8988T (cell line): ENCODE measurements at places on chromosomes 2 and 18.

DNA sequence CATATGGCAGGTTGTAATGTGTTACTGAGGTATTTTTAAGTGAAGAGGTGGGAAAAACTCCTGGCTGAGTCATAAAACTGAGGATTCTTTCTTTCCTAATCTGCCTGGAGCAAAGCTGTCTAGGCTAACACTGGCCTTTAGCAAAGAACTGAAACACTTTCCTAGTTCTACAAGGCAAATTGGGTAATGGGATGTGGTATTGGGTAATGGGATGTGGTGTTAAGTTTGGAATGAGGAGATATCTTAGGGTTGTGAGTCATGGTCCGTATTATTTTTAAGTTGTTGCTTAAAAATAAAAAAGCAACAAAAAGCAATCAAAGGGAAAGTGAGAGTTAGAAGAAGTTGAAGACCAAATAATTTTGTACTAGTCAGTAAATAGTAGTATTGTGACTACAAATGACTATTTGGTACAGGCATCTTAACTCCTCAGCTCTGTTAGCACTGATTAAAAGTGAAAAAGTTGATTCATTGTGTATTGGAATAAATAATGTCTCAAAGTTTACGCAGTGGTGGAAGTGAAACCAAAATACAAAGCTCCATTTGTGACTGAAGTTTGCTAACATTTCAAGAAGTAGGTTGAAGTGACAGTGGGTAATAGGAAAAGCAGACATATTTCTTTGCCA is 216.8 kb downstream of the CAMKMT start:
- no peak for DNase-seq

DNA sequence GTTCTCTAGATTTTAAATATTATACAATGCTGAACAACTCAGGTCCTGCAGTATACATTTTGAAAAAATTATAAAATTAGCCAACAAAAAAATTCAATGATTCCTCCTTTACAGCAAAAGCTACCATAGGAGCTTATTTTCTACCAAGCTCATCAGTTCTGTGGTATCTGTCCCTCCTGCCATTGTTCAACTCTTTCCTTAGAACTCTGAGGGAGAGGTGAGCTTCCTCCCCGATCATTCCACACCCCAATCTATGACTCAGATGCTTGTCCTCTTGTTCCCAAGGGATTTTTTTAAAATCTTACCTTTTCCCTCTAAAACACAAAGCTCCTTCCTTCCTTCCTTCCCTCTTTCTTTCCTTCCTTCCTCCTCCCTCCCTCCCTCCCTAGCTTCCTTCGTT is 13.5 kb downstream of the DPP4 start:
- DNase-seq: no peak

GRCh38 chr2:217928324-217929181 is 74.2 kb downstream of the TNS1 start:
- no peak for DNase-seq

- DNase-seq: no peak
Observed at GRCh38 chr18:49164738-49165137, 214.0 kb upstream of the SMAD7 start.

GRCh38 chr2:124323321-124323720 is 298.2 kb downstream of the CNTNAP5 start:
- no peak for DNase-seq

DNA sequence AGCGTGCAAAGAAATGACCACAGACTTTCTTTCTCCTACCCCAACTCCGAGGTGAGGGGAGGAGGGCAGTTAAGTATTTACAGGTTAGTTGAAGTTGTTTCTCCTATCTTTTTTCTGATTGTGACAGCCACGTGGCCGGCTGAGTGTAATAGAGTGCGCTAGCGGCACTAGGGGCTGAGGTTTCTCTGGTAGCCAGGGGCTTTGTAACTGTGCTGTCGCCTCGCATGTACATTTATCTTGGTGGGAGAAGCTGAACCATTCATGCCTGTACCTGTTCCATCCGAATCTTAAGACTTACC is 214.1 kb upstream of the STON1 start:
- no peak for DNase-seq

GRCh38 chr2:25295621-25296020 is 46.1 kb downstream of the DNMT3A start:
- DNase-seq: no peak

GRCh38 chr2:112345030-112346027 is 69.9 kb downstream of the ZC3H6 start:
- DNase-seq: no peak

DNA sequence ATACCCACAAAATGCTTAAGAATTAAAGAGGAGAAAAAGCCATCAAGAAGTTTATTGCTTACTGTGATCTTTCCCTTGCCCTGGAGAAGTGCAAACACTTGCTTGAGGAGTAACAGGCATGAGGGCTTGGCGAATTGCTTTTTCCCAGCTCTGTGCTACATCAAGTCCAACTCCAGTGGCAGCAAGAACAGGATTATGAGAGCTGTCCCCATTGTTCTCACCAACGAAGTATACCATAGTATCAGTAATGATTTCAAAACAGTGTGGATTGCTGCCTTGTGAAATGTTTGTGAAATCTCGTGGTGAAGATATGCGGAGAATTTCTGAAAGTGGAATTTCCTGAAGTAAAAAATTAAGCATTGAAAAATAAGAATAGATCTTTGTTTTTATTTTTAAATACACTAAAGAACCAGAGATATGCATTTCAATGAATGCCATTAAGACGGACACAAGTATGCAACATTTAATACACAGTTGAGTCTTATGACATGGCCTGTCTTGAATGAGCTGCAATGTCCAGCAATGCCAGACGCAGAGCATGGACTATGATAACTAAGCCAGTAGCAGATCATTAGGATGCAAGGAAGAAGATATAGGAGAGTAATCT is 43.0 kb downstream of the NDUFAF7 start:
- DNase-seq: no peak

- DNase-seq: no peak
Observed at GRCh38 chr2:136424112-136424511, 306.2 kb upstream of the CXCR4 start.

- no peak for DNase-seq
Observed at GRCh38 chr18:31197676-31198075, 35.0 kb upstream of the DSC1 start.

DNA sequence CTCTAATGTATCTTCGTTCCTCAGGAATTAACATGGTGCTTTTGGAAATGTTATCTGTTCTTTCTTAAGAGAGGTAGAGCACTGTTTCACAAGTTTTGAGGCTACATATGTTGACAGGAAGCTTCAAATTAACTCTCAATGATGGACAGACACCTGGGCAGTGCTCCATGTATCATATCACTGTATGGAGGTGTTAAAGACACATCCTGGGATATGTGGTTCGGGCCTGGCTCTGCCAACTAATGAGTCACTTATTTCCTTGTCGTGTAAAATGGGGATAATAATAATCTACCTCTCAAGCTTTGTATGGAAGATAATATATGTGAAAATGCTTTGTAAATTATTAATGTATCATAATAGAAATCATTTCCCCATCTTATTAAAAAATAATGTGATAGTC is 90.2 kb downstream of the PARD3B start:
- DNase-seq: no peak

DNA sequence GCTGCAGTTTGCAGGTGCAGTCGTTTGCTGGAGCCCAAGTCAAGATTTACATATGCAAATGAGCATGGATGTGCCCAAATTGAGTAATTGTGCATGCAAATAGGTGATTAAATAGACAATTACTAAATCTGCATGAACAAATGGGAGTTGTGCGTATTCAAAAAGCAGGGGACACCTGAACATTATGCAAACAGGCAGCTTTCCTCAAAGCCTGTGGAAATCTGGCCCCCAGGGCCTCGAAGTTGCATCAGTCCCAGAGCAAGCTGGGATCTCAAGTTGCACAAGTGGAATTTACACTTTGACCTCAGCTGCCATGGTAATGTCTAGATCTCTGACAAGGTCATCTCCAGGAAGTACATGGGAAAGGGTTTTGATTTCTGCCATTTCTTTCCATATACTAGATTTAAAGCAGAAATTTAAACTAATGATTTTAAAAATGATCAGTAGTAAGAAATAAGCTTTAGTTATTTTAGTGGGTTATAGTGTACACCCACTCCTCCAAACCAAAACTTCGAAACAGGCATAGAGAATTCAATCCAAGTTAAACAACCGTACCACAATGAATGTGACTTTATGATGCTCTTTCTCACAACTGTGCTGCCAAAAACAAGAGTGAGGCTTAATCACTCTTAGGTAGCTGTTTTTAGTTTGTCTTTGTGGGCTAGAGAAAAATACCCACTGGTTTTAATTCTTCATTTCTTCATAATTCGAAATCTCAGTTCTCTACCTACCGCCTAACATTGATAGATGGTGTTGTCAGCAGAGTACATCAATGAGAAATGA is 110.7 kb downstream of the RND3 start:
- no peak for DNase-seq

- DNase-seq: no peak
Observed at GRCh38 chr2:231260442-231261208, 62.2 kb downstream of the ARMC9 start.

GRCh38 chr18:987325-988186 is 82.9 kb downstream of the ADCYAP1 start:
- no peak for DNase-seq

GRCh38 chr18:29234751-29235150 is 1057.8 kb upstream of the CDH2 start:
- no peak for DNase-seq

DNA sequence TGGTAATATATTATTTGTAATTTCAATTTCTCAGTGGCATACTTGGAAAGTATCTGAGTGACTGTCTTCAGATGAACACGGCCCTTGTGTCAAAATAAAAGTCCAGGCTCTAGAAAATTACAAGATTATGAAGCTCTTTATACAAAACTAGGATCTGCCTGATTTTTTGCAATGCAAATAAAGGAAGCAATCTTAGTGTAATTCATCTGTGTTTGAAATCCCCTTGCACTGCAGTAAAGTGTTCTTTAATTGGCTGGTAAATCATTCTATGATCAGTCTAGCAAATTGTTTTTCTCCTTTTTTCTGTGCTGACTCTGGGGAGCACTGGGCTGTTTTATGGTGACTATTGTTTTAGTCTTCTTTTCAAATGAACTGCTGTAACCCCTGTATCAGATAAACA is 1039.0 kb downstream of the SOCS6 start:
- DNase-seq: no peak

DNA sequence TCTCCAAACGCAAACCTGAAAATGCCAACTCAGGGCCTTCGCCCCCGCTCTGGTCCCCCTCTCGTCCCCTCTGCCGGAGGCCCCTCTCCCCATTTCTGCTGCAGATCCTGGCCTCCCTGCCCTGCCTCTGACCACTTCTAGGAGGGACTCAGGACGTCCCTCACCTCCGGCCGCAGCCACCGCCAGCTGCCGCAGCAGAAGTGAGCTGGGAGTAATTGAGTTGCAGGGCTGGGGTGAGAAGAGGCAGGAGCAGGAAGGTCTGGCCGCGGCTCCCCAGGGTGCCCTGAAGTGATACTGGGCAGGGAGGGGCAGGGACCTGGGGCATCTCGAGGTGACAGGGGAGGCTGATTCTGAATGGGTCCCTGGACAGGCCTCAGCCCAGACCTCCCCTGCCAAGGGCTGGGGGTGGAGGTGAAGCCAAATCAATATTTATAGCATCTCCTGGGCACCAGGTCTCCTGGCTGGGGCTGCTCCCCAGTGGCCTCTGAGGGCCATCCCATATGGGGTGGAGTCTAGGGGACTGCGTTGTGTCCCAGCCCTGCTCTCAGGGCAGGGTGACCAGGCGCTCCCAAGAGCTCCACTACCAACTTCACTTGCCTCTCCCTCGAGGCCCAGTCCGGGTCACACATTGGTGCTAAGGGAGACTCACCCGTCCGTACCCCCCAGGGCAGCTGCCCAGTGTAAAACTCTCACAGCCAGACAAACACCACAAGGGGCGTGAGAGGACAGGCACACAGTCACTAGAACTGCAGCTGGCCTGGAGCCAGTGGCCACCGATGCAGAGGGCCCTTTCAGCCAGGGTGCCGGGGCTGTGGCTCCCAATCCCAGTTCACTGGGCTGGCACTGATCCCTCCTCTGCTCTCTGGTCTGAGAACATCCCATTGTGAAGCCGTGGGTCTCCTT is 33.0 kb downstream of the KCNIP3 start:
- no peak for DNase-seq

GRCh38 chr2:119371111-119371510 is 4.3 kb downstream of the DBI start:
- DNase-seq: no peak

GRCh38 chr2:174223388-174223787 is 24.9 kb downstream of the OLA1 start:
- DNase-seq: no peak

DNA sequence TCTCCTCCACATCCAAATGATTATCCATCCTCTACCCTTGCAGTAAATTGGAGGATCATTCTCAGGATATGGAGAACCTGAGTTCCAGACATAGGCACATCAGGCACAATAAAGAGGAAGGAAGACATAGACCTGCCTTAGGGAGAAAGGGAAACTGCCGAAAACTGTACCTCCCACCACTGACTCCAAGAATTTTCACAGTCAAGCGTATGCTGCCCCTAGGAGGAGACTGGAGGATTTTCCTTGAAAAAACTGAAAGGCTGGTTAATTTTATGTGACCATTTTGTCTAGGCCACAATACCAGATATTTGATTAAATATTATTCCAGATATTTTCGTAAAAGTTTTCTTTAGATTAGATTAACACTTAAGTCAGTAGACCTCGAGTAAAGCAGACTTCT is 638.5 kb upstream of the PKDCC start:
- DNase-seq: no peak

DNA sequence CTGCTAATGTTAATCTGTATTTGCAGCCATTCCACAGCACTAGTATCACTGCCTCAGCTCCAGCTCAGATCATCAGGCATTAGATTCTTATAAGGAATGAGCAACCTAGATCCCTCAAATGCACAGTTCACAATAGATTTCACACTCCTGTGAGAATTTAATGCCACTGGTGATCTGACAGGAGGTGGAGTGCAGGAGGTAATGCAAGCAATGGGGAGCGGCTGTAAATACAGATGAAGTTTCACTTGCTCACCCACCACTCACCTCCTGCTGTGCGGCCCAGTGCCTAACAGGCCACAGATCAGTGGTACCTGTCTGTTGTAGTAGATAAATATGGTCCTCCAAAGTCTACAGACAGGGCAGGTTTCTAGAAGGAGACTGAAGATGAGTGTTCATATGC is 97.7 kb upstream of the TMEFF2 start:
- DNase-seq: no peak

DNA sequence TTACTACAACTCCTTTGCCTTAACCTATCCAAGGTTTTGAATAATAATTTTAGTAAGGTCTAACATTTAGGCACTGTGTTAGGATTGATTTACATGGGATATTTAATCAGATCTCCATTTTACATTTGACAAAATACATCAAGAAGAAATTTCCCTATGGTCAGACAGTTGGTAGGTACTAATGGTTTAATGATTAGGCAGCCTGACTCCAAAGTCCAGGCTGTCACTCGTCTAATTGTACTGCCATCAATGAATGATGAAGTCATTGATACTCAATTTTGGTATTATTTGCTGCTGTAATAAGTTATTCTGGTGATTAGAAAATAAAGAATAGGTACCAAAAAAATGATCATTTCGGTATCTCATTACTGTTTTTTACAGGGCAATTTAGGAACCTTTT is 14.1 kb downstream of the BBS5 start:
- DNase-seq: no peak

DNA sequence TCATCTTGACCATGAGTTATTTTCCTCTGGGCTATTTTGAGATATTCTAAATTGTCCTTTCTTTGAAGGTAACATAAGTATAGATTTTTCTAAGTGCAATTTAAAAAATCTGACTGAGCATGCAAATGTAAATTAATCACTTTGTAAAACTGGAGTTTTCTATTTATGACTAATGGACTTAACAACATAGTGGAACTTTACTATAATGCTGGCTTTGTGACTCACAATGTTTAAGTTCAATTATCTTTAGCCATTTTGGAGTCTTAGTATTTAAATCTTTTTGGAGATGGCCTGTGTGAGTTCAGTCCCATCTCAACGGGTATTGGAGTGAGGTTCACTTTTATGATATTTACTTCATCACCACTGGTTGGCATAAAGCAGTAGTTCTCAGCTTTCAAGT is 35.2 kb upstream of the NOSTRIN start:
- no peak for DNase-seq
